Panc1 (cell line): ENCODE measurements at places on chromosomes 7 and 10. TPM values are rescaled to one million over a fixed set of nuclear protein-coding genes. Genes with fewer than 3 reads are reported as not detected.

Gene SFTPA2
- total RNA-seq, result 2.8 TPM

Gene GRID1
- total RNA-seq, result 2.3 TPM

Gene HOXA7
- not detected for total RNA-seq

Gene CYTH3
- total RNA-seq, result 35.5 TPM

Gene H2BK1
- total RNA-seq, result not detected

Gene VAX1
- total RNA-seq, result 4.6 TPM

Gene TUBB8
- total RNA-seq, result 0.08 TPM

DNA sequence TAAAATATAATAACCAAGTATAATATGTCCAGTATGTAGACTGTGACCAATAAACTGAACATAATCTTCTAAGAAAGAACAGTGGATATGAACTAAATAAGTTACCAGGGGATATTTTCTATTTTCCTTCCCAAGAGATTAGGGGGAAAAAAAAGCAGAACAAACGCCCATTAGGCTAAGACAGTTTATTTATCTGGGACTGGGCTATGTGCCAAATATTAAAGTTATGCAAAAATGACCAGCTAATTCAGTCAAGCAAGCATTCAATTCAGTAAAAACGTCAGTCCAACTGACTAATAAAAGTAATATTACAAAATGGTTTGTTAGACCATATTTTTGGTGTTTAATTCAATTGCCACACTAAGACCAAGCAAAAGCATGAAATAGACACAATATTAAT lies 122.2 kb downstream of the TSPAN12 start:
- H3K36me3 ChIP-seq, result no peaks in the 10 kb centered on the region
- no peak overlapping the region for H3K27ac ChIP-seq

- peaks cover 16% of the 10 kb centered on the region for H3K4me1 ChIP-seq
- peak overlapping the region; percentile 83 for H3K27ac ChIP-seq
- peaks cover 26% of the 10 kb centered on the region for H3K36me3 ChIP-seq
- no peak for DNase-seq
- no peaks in the 10 kb centered on the region for H3K27me3 ChIP-seq
These were observed 654 bp upstream of the SLF2 start for GRCh38 chr10:100912013-100912604.

- DNase-seq, result no peak
- H3K27ac ChIP-seq, result peak overlapping the region; percentile 66
- no peaks in the 10 kb centered on the region; the same call in 1 of the 2 replicates for H3K27me3 ChIP-seq
- peak overlapping the region; percentile 81 for H3K4me3 ChIP-seq
- peaks cover 17% of the 10 kb centered on the region for H3K4me1 ChIP-seq
- H3K36me3 ChIP-seq, result no peaks in the 10 kb centered on the region; the same call in 1 of the 2 replicates
These were observed 1.6 kb downstream of the PDGFA start for GRCh38 chr7:517774-518629.

- no peaks in the 10 kb centered on the region for H3K4me1 ChIP-seq
- H3K27me3 ChIP-seq, result no peaks in the 10 kb centered on the region
- H3K4me3 ChIP-seq, result no peak overlapping the region
- peaks cover 5% of the 10 kb centered on the region for H3K36me3 ChIP-seq
These were observed 32.0 kb downstream of the CUL2 start for GRCh38 chr10:35058134-35058533.

DNA sequence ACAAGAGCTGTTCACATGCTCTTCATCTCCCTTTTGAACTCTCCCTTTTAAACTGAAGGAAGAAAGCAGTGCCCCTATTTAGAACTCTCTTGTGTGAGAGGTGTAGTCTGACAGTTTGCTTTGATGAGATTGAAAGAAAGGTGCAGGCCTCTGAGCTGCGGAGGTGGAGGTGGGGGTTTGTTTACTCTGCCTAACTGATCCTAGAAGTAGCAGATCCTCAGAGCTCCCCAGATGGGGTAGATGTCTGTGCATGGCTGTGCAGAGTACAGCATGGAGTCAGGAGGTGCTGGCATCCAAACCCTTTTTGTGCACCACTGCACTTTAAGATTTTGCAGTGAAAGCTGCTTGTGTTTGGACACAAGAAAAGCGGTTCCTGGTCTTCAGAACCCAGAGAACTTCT lies 58.3 kb downstream of the MINDY4 start:
- H3K27me3 ChIP-seq, result no peaks in the 10 kb centered on the region
- no peak overlapping the region for H3K4me3 ChIP-seq
- H3K4me1 ChIP-seq, result no peaks in the 10 kb centered on the region
- DNase-seq, result no peak
- H3K36me3 ChIP-seq, result no peaks in the 10 kb centered on the region
- H3K27ac ChIP-seq, result no peak overlapping the region

- peaks cover 13% of the 10 kb centered on the region for H3K4me1 ChIP-seq
- peak overlapping the region; percentile 66 for H3K4me3 ChIP-seq
- H3K27ac ChIP-seq, result peak overlapping the region; percentile 89
- no peaks in the 10 kb centered on the region for H3K27me3 ChIP-seq
These were observed 43.9 kb downstream of the FOXK1 start for GRCh38 chr7:4725850-4726450.

DNA sequence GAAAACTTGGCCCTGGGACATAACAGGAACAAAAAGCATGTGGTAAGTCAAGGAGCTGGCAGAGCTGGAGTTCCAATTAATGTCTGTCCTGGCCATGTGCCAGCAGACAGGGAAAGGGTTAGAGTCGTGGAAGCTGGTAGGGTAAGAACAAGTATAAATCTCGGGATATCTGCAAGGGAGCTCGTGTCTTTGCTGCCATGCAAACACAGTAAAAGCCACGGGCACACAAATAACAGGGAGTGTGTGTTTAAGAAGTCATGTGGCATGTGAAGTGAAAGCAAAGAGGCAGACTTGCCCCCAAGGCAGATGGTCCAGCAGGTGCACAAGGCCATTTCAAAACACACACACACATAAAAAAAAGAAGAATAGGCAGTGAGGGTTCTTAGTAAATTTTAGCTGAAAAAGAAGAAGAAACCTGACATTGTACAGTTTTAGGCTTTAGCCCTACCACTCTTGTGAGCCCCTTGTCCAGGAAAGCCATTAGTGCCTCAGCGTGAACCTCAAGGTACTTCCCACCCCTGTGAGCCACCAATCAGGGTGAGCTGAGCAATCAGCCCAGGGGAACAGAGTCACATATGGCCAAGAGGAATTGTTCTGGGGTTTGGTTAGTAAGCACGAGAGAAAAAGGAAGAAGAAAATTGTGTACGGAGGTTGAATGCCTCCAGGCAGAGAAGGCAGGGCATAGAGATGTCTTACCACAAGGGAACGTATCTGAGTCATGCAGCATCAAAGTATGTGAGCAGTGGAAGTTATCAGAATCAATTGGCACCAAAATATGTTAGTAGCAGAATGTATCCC lies 32.8 kb upstream of the ARHGAP12 start:
- no peaks in the 10 kb centered on the region for H3K27me3 ChIP-seq
- no peak for DNase-seq
- H3K27ac ChIP-seq, result no peak overlapping the region
- no peaks in the 10 kb centered on the region for H3K36me3 ChIP-seq
- H3K4me3 ChIP-seq, result no peak overlapping the region

GRCh38 chr10:100826983-100827818 lies 81.8 kb downstream of the PAX2 start:
- no peak for DNase-seq
- H3K4me1 ChIP-seq, result no peaks in the 10 kb centered on the region
- H3K27ac ChIP-seq, result no peak overlapping the region
- no peaks in the 10 kb centered on the region for H3K27me3 ChIP-seq
- peaks cover 6% of the 10 kb centered on the region for H3K36me3 ChIP-seq
- no peak overlapping the region for H3K4me3 ChIP-seq

DNA sequence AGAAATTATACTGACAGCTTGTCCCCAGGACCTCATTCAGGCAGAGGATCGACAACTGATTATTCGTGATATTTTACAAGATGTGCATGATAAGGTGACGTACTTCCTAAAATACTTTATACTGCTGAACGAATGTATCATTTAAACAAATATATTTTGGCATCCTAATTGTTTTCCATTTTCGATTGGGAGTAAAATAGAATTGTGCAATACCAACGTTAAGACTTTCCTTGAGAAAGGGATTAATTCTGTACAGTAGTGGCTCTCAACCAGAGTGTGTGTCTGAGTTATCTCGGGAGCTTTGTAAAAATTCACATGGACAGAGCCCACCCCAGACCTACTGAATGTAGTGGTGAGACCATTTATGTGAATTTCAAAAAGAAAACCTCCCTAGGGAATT lies 43.8 kb upstream of the STMP1 start:
- no peak overlapping the region for H3K27ac ChIP-seq
- no peak overlapping the region for H3K4me3 ChIP-seq
- H3K4me1 ChIP-seq, result peaks cover 4% of the 10 kb centered on the region; the same call in 1 of the 2 replicates
- H3K36me3 ChIP-seq, result peaks cover 41% of the 10 kb centered on the region

DNA sequence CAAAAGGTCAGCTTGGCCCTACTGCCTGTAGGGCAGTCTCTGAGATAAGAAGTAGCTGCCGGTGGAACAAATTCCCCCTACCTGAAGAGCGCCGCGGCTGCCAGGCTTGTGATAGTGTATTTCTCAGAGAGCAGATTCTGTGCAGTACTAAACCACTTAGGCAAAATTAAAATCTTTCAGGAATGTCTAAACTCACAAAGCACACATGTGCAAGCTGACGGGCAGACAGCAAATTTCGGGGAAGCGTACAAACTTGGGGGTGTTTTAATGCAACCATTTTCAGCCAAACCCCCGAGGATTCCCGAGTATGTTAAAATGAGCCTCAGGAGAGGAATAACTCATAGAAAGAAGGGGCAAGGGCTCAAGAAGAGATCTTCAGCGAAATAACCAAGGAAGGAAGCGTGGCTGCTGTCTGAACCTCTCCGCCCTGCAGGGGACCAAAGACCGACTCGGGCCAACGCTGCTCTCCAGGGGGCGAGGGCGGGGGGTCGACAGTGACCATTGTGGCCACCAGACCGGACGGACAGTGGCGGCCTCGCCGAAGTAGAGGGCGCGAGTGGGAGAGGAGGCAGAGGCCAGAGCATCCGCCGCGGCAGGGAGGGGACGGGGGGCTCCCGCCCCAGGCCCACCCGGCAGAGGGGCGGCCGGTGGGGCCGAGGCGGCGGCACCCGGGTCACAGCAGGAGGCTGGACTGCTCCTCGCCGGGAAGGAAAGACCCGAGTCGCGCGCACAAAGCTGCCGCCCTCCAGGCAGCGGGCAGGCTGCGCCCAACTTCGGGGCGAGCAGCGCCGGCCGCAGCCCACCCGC lies 819 bp downstream of the HYCC1 start:
- no peaks in the 10 kb centered on the region; the same call in 1 of the 2 replicates for H3K36me3 ChIP-seq
- H3K4me3 ChIP-seq, result peak overlapping the region; percentile 85
- H3K27me3 ChIP-seq, result no peaks in the 10 kb centered on the region
- peak overlapping the region; percentile 70 for H3K27ac ChIP-seq

- H3K4me1 ChIP-seq, result no peaks in the 10 kb centered on the region
- peaks cover 9% of the 10 kb centered on the region for H3K27me3 ChIP-seq
- H3K27ac ChIP-seq, result no peak overlapping the region
- DNase-seq, result no peak
- H3K4me3 ChIP-seq, result no peak overlapping the region
These were observed 5.2 kb downstream of the NOBOX start for GRCh38 chr7:144398291-144398690.

GRCh38 chr10:75238182-75239095 lies 2.7 kb upstream of the COMTD1 start:
- H3K27me3 ChIP-seq, result no peaks in the 10 kb centered on the region
- H3K36me3 ChIP-seq, result no peaks in the 10 kb centered on the region
- H3K4me3 ChIP-seq, result no peak overlapping the region

DNA sequence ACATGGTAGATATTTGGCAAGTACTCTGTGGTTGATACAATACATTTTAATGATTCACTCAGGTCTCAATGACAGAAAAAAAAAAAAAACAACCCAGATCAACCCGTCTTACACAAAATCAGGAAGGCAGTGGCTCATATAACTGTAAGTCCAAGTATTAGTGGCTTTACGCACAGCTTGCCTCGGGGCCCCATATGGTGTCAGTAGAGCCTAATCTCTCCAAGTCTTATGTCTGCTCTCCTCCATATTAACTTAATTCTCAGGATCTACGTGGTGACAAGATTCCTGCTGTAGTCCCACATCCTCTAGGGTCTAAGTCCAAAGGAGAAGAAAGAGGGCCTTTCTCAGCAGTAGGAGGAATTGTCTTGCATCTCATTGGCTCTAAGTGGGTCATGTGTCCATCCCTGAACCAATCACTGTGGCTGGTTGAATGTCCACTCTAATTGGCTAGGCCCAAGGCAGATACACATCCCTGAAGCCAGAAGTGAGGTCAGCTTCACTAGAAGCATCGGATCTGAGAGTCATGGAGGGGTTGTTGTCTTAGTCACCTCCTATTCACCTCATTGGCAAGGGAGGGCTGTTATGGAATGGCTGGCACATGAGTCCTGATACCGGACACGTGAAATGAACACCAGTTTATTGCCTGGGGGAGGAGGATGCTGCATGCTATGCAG lies 20.5 kb upstream of the PLPP4 start:
- H3K27ac ChIP-seq, result no peak overlapping the region
- H3K36me3 ChIP-seq, result no peaks in the 10 kb centered on the region
- H3K4me3 ChIP-seq, result no peak overlapping the region
- no peaks in the 10 kb centered on the region; the same call in 1 of the 2 replicates for H3K27me3 ChIP-seq
- DNase-seq, result no peak
- H3K4me1 ChIP-seq, result no peaks in the 10 kb centered on the region

DNA sequence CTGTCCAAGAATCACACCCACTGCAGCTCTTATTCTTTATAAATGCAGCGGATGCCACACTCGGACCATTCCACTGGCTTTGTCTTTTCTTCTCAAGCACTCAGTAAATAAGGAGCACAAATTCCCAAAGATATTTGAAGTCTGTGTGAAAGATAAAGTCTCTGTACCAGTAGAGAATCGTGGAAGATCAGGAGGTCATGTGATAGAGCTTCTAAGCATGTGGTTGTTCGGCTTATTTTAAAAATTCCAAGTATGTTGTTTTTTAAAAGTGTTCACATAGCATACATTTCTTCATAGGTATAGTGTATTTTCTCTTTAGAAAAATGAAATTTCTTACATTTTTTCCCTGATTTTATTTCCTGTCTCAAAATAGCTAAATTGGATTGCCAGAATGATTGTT lies 75.8 kb downstream of the NOC3L start:
- no peak for DNase-seq
- H3K27ac ChIP-seq, result no peak overlapping the region
- H3K4me1 ChIP-seq, result no peaks in the 10 kb centered on the region
- H3K27me3 ChIP-seq, result no peaks in the 10 kb centered on the region
- H3K4me3 ChIP-seq, result no peak overlapping the region

GRCh38 chr7:16711730-16712129 lies 41.8 kb upstream of the TSPAN13 start:
- H3K27ac ChIP-seq, result no peak overlapping the region
- H3K4me1 ChIP-seq, result no peaks in the 10 kb centered on the region
- DNase-seq, result no peak
- H3K27me3 ChIP-seq, result no peaks in the 10 kb centered on the region
- no peak overlapping the region for H3K4me3 ChIP-seq

DNA sequence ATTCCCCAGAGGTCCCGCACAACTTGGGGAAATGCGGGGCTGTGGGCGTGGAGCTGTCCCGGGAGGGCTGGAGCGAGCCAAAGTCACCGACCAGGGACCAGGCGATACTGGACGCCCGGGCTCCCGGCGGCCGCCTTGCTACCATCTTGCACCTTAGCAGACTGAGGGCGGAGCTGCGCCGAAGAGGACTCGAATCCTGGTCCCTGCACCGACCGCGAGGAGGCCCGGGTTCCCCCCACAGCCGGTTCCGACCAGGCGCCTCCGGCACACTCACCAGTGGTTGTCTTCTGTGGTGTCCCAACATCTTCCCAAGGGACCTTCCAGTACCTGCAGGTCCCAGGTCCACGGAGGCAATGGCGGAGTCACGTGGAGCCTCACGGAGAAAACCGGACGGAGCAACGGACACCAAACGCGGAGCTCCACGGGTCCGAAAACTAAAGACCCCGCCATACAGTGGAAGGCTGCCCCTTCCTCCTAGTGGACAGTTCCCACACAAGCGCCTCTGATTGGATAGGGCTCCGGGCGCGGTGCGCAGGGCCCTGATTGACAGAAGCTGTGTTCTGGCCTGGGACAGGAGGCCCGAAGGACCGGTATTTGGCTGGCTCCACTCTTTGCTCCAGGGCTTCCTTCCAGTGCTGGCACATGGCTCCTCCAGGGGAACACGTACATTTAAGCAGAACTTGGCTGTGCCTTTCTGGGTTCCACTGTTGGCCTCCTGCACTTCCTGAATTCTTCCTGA lies 124.6 kb upstream of the ZNF479 start:
- H3K4me1 ChIP-seq, result no peaks in the 10 kb centered on the region
- no peak for DNase-seq
- H3K27ac ChIP-seq, result no peak overlapping the region
